T-helper 17 cell (primary cell): ENCODE measurements at places on chromosomes 3 and 15. TPM values are rescaled to one million over a fixed set of nuclear protein-coding genes. Genes with fewer than 3 reads are reported as not detected.

- no peak for DNase-seq
These were observed 7.7 kb upstream of the RFT1 start for GRCh38 chr3:53137835-53138446.

DNA sequence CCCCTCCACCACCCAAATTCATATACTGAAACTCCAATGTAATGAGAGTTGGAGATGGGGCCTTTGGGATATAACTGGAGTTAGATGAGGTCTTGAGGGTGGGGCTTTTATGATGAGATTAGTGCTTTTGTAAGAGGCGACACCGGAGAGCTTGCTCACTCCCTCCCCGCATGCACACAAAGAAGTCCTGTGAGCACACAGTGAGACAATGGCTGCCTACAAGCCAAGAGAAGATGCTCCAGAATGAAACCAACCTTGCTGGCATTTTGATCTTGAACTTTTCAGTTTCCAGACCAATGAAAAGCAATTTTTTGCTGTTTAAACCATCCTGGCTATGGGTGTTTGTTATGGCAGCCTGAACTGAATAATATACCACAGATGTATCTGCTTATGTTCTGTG is 109.0 kb downstream of the SAMMSON start:
- DNase-seq: no peak

GRCh38 chr15:89117790-89118189 is 29.5 kb downstream of the ABHD2 start:
- DNase-seq: no peak

GRCh38 chr3:31831591-31831990 is 149.5 kb downstream of the OSBPL10 start:
- DNase-seq: no peak

DNA sequence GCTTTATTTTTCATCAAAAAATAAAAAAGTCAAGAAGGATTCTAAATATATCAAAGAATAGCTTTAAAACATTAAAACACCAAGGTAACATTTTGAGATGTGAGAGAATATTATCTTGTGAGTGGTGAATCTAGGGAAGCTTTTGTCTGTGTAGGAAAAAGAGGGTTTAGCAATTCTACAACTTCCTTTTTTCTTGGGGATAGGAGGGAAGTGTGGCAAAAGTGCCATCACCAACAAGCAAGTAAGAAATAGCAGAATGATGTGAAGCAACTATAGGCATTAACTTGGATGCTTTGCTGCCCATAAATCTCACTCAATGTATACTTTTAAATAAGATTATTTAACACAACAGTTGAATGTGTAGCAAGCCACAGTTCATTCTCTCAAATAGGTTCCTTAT is 57.8 kb upstream of the SUCLG2 start:
- no peak for DNase-seq

Gene TRPC1
- 3.3 TPM for total RNA-seq

Gene ATP2B2
- not detected for total RNA-seq

GRCh38 chr3:13019243-13020095 is 53.8 kb downstream of the IQSEC1 start:
- DNase-seq: no peak

DNA sequence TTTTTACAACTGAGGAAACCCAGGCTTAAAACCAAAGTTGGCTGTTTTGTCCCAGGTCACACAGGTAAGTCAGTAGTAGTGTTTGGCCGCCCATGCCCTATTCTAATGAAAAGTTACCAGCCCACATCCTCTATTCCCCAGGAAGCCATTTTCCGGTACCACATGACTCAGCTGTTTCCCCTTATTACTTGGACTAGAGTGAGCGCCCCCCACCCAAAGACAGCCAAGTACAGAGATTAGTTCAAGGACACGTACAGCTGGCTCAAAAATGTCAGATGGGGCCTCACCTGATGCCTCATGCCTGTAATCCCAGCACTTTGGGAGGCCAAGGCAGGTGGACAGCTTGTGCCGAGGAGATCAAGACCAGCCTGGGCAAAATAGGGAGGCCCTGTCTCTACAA is 8.5 kb upstream of the KLHL6 start:
- no peak for DNase-seq

DNA sequence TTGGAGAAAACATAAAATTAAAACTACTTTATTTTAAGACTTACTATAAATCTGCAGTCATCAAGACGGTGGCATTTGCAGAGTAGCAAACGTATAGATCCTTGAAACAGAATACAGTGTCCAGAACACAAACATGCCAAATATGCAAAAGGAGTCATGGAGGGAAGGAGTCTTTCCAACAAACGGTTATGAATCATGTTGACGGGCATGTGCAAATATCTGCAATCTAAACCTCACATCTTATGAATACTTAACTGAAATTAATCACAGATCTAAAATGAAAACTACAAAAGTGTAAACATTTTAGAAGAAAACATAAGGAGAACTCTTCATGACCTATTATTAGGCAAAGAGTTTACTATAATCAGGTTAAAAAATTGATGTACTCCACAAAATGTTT is 69.4 kb downstream of the TFRC start:
- no peak for DNase-seq

Gene TMEM44
- 0.94 TPM for total RNA-seq

DNA sequence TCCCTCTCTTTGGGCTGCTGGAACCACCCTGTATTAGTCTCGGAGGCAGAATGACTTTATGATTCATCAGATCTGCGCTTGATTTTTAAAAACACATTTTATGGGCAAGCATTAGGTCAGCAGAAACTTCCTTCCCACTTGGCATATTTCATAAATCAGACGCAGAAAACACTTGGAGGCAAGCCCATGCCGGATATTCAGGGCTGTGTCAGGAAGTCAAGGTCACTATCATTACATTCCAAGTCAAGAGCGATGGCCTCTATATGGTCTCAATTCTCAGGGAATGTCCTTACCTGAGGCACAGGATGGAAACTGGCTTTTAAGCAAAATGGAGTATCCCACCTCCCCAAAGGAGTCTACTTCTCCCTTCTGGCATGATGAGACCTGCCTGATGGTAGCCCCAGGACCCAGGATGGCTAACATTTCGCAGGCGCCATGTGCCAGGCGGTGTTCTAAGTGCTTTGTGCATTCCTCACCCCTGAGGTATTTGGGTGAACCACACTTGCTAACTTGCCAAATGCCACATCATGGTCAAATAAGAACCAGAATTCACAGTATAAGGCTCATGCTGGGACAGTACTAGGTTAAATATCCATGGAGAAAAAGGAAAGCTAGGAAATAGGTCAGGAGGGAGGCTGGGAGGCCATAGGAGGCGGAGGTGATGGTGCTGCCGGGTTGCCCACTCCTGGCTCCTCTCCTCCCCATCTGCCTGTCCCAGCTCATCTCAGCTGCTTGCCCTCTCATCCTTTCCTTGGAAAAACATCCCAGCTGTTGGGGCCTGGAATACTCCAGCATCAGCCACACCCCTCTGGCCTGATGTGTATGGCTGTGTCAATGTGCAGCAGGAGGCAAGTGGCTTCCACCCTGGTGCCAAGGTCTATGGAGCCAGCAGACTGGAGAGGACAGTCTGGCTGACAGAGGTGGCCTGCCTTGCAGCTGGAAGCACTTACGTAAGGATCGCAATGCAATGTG is 18.8 kb downstream of the BCL2L10 start:
- no peak for DNase-seq

GRCh38 chr15:80531796-80532195 is 127.6 kb downstream of the ARNT2 start:
- DNase-seq: no peak

Gene TMEM212
- total RNA-seq: not detected

Gene PAQR9
- not detected for total RNA-seq

Gene ZNF662
- total RNA-seq: 0.94 TPM

Gene GABRB3
- not detected for total RNA-seq

Gene LIPH
- 0.32 TPM for total RNA-seq

DNA sequence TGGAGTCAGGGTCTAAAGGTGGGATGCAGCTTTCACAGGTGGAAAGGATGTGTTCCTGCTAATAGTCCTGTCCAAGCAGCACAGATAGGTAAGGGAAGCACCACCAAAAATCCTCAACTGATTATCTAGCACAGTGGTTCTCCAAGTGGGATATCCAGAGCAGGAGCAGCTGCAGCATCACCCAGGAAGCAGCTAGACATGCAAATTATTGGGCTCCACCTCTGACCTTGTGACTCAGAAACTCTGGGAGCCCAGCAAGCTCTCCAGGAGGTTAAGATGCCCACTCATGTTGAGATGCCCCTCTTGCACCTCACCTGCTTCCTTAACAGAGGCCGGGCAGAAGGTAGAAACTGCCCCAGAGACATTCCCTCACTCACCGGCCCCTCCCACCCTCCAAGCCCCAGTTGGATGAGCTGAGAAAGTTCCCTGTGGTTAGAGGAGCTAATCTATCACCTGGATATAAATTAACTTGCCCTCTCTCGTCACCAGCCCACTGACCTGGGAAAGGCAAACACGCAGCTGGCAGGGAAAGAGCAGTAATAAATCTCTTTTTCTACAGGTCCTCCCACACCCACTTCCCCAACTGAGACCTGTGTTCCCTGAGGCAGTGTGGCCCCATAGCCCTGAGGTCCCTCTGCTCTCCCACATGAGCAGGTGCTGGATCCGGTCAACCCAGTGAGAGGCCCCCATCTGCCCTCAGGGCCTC is 39.3 kb downstream of the ADCY5 start:
- DNase-seq: no peak

DNA sequence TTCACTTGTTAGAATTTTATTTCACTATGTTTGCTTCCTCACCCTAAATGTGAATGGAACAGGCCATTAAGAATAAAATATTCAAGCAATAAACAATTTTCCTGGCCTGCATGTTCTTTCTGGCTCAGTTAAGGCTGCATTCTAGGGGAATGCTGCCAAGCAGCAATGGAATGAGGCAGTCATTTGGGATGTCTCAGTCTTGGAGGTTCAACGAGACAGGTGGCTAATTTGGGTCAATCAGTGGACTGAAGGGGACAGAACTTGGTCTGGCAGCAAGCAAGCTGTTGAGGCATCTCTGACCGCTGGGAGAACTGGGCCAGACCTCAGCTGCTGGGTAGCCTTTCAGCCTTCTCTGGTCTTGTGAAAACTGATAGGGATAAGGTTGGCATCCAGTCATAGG is 241.6 kb downstream of the NLGN1 start:
- DNase-seq: no peak

GRCh38 chr3:179438841-179439240 is 12.4 kb downstream of the GNB4 start:
- no peak for DNase-seq

GRCh38 chr3:158352551-158352950 is 218.4 kb upstream of the MLF1 start:
- DNase-seq: no peak

DNA sequence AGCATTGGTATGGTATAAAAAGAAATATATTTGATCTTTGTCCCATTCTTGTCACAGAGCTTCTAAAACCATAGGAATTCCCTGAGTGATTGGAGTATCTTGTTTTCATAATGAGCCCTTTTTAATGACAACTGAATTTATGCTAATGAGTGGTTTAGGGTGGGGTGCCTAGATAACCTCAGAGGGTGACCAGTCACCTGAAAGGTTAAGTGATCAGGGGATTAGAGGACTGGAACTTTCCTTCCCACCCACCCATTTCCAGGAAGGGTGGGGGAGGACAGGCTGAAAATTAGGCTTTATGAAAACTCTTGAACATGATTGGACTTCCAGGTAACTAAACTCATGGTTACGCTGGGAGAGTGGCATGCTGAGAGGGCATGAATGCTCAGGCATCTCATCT is 8.5 kb downstream of the MFN1 start:
- no peak for DNase-seq

DNA sequence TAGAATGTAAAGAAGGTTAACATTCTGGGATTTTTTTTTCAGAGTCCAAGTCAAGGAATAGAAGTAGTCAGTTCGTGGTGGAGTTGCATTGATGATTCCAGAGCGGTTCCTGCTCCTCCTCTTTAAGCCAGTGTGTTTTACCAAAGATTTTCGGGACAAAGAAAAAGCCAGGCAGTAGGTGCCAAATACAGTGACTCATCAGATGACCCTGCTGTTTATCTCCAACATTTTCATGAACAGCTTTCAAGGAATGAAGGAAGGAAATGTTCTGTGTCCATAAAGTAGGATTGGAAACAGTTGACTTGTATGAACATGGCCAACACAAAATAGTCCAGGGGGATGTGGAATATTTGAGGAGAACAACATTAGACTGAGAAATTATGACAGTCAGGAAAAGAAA is 142.4 kb upstream of the TMC3 start:
- DNase-seq: no peak

Gene B3GALNT1
- 1.4 TPM for total RNA-seq

DNA sequence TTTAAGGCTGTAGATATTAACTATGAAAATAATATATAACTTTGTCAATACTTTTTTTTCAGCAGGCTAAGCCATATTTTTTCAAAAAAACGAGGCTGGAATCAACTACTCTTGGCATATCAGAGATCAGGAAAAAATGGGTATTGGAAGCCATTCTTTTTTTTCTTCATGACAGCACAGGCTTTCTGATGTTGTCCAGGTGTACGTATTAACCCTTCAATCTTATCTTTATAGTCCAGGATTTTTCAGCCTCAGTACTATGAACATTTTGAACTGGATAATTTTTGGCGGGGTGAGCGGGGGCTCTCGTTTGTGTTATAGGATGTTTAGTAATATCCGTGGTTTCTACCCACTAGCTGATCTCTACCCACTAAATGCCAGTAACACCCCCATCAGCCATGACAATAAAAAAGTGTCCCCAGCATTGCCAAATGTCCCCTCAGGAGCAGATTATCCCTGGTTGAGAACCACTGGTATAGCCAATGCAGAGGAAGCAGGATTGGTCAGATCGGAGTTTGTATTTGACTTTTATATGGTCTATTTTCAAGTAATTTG is 52.0 kb downstream of the PLCL2 start:
- DNase-seq: no peak

Gene GLDN
- total RNA-seq: not detected

- DNase-seq: no peak
These were observed 133.3 kb downstream of the TNIK start for GRCh38 chr3:171326717-171327440.

GRCh38 chr3:149375501-149376196 is 1.8 kb downstream of the TM4SF1 start:
- DNase-seq: no peak
